ENCODE measurements at places on chromosomes 5 and 9.

GRCh38 chr5:83400241-83400640 is 71.3 kb upstream of the VCAN start:
- DNase-seq = no peak

DNA sequence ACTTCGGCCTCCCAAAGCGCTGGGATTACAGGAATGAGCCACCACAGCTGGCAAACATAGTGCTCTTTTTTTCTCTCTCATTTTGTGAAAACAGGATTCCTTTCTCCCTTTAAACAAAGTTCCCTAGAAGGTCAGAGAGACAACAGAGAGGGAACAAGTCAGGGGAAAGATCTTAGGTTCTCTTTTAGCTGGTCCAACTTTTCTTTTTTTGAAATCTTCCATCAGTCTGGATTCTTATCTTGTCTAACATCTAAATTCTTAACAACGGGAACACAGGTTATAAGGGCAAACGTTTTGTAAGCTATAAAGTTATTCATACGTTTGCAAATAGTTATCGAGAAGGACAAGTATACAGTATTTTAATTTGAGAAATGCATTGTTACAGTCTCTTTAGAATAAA is 224.1 kb upstream of the TBCA start:
- DNase-seq = no peak

DNA sequence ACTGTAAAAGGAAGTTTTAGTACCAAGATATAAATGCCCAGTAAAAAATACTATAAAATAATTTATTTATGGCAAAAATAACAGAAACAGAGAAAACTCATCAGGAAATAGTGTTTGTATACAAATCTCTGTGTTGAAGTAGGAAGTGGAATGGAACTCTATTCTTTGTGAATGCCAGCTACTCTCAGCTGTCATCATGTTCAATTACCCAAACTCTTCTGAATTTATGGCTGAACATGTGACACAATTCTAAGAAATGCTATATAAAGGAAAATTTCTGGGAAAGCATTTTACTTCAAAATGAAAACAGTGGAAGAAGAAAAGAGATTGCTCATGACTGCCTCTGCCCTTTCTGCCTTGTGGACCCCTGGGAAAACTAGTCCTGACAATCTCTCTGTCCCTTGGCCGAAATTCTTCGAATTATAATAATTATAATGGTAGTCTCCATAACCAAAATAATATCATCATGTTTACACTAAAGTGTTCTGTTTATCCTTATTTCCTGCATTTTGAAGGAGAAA is 522.3 kb upstream of the ST8SIA4 start:
- DNase-seq = no peak

- no peak for DNase-seq
Measured at GRCh38 chr9:113649054-113649453, 185.5 kb downstream of the RGS3 start.

GRCh38 chr5:60993875-60994571 is 49.0 kb downstream of the NDUFAF2 start:
- no peak for DNase-seq

DNA sequence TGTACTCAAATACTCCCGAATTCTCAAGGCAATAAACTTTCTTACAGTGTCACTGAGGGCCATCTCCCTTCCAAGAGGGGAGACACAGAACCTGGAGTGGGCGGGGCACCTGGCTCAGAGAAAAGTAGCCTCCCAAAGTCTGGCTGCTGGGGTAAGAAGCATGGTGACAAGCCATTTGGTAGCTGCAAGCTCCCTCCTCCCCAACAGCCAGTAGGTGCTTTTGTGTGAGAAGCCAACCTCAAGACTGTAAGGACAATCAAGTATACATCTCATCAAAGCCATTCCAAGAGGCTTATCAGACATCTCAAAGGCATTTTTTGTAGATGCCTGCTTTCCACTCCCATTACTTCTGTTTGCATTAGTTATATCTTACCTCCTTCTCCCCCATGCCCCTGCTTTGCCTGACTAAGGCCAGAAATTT is 1.4 kb downstream of the DAB2 start:
- DNase-seq = no peak

GRCh38 chr9:91192381-91193086 is 169.2 kb downstream of the AUH start:
- DNase-seq = no peak
